ENCODE measurements at places on chromosomes 6 and 20.
A peak's percentile ranks its signal among the peaks of the same experiment; 100 is the strongest.

GRCh38 chr6:70112716-70113115 lies 190.2 kb downstream of the COL9A1 start:
- no peak for DNase-seq

DNA sequence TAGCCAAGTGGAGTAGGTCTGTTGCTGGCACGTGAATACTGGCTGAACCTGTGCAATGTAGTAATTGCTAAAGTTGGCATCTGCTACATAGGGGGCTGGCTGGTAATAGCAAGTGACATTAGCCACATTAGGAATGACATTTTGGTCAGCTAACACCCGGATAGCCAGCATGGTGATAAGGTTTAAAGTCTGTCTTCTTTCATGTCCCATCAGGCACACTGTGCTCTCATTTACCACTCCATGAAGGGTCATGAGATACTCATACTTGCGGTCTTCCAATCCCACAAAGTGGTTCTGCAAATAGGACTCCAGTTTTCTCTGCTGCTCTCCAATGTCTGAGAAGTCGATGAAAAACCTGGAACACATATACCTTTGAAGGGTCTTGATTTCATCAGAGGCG lies 2.8 kb downstream of the TENT5A start:
- no peak for DNase-seq

DNA sequence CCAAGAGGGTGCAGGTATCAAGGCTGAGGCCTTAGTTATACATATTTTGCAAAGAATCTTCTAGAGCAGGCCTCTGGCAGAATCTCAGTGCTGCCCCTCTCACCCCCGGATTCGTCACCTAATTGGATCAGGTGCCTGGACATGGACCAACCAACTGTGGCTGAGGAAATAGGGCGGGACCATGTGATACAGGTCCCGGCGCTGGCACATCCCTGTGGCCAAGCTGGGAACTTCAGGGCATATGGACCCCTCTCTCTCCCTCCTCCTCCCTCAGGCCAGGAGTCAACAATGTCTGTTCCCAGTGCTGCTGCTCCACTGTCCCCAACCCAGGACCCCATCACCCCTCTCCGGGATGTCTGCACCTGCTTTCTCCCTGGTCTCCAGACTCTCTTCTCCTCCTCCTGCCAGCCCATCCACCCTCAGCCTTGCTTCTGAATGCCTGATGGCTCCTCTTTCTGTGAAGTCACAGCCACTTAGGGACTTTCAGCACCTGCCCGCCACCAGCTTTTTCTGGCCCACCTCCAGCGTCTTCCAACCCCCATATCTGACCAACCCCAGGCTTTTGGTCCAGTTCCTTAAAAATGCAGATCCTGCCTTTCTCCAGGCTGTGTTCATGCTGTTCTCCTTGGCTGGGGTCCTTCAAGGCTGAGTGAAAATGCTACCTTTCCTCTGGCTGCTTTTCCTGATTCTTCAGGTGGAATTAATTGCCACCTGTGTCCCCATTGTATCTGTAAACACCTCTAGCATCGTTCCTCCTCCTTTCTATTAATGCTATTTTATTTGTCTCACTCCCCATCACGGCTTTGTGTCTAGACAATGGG lies 19.0 kb upstream of the MLN start:
- peak; percentile 80 for DNase-seq

DNA sequence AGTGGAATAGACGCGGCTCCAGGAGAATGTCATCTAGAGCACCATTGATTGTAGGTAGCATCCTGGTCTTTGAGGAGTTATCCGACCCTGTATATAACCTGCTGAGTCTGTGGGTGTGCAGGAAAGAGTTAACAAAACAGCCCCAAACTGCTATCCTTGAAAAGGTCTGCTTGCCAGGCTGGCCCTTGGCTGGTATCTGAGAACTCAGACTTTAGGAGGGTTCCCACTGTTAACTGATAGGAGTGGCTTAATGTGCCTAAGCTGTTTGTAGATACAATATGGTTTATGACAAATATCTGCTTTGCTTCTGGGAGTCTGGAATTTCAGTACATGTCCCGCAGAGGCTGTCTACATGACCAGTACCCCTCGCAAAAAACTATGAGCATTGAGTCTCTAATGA lies 27.6 kb upstream of the MCUR1 start:
- DNase-seq: peak; percentile 22

- no peak for DNase-seq
Observed at GRCh38 chr6:97392735-97393134, 109.7 kb upstream of the MMS22L start.

DNA sequence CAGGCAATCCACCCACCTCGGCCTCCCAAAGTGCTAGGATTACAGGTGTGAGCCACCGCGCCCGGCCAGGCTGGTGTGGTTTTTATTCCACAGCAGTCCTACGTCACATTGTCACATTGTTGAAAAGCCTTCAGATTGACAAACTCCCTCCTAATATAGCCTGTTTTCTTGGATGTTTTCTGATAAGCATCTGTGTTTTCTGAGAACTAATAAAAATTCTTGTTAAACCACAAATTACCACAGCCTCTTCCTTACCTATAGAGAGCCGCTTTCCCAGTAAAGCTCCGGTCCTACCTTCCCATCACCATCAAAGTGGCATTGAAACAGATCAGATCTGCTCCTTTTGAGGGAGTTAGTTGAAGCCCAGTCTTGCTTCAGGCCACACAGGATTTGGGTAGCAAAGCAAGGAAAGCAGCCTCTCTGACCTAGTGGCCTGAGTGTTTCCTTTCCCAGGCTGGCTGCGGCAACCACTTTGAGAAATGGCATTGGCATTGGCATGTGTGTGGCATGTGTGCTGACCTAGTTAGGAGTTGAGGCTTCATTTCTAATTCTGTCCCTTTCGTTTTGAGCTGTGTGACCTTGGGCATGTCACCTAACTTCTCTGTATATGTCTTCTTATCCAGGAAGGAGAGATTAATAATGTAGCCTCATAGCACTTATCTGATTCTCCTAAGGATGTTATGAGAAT lies 1.7 kb upstream of the PKIG start:
- no peak for DNase-seq

GRCh38 chr20:21353236-21353635 lies 44.1 kb downstream of the NKX2-4 start:
- DNase-seq: no peak

DNA sequence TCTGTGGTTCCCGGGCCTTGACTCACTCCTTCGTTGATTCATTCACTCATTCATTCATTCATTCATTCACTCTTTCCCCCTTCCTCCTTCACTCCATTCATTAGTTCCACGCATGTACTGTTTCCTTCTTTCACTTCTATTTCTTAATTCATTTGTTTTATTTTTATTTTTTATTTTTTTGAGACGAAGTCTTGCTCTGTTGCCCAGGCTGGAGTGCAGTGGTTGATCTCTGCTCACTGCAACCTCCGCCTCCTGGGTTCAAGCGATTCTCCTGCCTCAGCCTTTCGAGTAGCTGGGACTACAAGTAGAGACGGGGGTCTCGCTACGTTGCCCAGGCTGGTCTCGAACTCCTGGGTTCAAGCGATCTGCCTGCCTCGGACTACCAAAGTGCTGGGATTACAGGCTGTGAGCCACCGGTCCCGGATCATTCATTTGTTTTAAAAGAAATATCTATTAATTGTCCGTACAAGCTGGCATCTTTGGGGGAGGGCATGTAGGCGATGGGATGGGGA lies 427 bp upstream of the NFKBIE start:
- DNase-seq: no peak

- DNase-seq: no peak
Observed at GRCh38 chr6:3135668-3136291, 17.3 kb downstream of the BPHL start.

DNA sequence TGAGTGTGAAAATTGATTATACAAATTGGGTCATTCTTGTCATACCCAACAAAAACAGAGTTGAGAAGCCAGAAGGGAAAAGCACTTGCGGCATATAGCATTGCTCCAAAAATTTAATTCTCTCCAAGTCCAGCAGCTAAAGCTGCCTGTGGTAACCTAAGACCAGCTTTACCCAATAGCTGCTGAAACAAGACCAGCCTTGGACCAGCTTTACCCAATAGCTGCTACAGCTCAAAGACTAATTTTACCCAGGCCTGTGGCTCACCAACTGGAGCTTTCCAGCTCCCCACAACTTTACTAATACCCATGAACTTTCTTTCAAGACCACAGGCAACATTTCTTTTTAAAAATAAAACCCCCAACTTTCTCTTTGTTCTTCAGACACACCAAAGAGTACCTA lies 32.8 kb upstream of the ZNF133 start:
- DNase-seq: no peak

DNA sequence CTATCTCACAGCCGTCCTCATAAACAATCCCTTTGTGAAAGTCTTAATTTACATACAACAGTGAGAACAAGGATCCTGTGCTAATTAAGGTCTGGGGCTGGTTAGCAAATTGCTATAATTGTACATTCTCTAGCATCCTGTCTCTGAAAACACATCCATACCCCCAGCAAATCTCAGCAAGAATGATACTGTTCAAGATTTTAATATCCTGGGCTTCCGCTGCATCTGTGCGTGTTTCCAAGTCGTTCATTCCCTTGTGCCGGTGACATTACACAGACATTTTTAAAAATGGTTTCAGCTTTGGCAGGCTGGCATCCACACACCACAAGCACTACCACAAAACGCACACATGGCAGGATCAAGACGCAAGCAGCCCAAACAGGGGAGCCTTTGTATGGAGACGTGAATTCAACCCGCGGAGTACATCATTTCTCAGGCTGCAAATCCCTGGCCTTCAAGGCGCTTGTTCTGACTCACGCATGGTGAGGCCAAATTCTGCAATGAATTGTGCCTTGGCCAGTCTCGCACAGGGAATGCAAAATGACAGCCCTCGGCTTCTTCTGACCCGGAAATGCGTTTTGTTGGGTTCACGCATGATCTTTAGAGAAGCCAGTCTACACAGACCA lies 20.3 kb downstream of the ZMYND8 start:
- DNase-seq: no peak

- DNase-seq: no peak
Observed at GRCh38 chr6:82370788-82371187, 7.2 kb downstream of the TPBG start.

DNA sequence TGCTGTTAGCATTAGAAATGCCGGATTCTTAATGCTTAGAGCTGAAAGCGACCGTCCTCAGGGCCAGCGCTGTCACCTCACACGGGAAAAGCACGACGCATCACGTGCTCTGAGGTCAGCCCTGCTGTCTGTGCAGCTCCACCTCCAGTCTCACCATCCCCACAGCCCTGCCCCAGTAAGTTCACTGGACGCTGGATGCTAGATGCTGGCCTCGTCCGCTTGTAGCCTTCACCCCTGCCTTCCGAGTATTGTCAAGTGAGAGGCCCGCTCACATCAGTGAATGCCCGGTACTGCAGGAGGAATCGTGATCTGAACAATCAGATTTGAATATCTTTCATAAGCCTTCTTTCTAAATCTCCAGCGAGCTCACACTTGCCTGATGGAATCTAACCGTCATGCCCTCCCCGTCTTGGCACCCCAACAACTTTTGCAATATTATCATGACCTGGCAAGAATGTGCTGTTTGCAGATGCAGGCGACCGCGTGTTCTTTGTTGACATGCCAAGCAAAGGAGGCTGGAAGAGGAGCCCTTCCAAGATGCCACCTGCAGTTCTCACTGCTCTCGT lies 64.9 kb downstream of the DLL1 start:
- DNase-seq: no peak

DNA sequence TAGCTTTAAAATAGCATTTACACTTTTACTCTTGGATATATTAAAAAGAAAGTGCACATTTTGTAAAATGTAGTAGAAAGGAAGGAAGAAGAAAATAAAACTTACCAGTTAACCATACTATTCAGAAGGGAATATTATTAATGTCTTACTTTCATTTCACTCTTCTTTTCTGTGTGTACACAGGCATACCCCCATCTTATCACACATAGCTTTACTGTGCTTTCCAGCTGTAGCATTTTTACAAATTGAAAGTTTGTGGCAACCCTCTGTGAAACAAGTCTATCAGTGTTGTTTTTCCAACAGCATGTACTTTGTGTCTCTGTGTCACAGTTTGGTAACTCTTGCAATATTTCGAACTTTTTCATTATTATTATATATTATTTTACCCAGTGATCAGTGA lies 314.5 kb downstream of the UTRN start:
- no peak for DNase-seq

GRCh38 chr6:96792561-96793190 lies 44.6 kb downstream of the GPR63 start:
- DNase-seq: no peak

GRCh38 chr6:72748759-72749158 lies 126.9 kb downstream of the KCNQ5 start:
- DNase-seq: no peak

GRCh38 chr6:126824226-126824625 lies 294.2 kb upstream of the RSPO3 start:
- DNase-seq: no peak

DNA sequence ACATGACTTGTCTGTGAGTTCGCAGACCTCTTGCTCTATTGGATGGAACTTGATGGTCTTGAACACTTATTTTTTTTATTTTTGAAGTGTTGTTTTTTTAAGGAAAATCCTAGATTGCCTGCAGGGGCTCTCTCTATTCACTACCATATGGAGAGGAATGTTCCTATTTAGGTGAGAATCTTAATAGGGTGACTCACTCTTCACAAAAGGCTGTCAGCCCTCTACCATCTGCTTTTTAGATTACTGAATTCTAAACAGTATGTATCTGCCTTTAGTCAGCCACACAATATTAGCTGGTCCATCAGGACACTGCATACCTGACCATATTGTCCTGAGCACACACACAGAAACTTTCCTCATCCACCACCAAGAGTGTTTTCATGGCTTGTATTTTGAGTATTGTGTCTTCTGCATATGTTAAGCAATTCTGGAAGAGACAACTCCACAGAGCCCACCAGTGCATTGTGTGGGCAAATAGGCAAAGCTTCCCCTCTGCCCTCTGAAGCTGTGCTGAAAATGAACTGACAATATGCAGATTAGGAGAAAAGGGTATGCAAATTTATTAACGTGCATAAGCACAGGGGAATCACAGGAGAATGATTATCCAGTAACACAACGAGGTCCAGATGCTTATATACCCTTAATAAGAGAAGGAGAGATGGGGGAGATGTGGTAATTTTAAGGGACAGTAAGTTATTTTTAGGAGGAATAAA lies 6.6 kb upstream of the BTBD9 start:
- DNase-seq: no peak

- DNase-seq: no peak
Observed at GRCh38 chr20:23656372-23656771, 18.6 kb upstream of the CST3 start.

- DNase-seq: no peak
Observed at GRCh38 chr6:161169696-161170095, 104.2 kb downstream of the AGPAT4 start.

DNA sequence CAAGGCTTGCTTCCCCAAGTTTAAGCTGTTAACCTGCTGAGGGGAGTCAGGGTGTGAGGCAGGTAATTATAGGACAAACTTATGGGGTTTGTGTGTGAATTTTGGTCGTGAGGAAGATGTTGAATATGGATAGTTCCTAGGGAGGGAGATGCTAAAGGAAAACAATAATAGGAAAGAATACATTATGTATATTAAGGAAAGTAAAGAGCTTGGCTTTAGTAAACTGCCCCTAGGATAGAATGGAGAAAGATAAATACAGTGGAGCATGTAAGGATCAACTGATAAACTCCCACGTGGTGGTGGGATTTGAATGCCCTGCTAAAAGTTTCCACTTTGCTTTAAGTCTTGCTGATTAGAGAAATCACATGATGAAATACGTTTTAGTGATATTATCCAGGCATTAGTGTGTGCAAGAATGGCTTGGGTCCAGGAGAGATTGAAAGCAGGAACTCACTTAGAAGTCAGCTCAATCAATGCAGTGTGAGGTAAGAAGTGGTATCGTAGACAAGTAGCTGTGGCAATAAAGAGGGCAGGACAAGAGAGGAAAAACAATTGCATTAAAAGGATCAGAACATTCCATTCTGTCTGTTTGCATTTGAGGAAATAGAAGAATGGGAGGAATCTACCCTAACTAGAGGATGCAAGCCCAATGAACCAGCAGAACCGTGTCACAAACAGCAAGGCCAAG lies 52.5 kb downstream of the RPS12 start:
- DNase-seq: no peak
